ENCODE measurements at places on chromosomes 16 and 17.

DNA sequence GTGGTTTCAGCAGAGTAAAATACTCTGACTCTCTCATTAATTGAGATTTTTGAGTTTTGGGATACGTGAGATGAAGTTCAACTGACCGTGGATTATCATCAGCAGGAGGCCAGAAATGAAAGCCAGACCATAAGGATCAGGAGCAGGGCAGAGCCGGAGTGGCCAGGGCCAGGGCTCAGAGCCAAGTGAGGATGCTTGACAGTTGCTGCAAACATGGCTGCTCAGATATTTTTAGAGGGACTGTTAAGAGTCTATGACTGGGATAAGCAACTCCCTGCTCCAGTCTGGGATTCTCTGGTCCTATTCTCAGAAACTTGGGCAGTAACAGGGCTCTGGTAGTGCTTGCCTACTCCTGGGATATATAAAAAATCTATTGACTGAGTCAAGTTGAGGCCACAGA is 17.6 kb upstream of the CDH13 start:
- DNase-seq = no peak

GRCh38 chr16:11252482-11252931 is 3.5 kb downstream of the SOCS1 start:
- DNase-seq = no peak

GRCh38 chr17:82939621-82940135 is 99.9 kb upstream of the ZNF750 start:
- no peak for DNase-seq

- no peak for DNase-seq
These were observed 20.5 kb upstream of the HEXD start for GRCh38 chr17:82397449-82398335.

GRCh38 chr16:13437413-13437795 is 482.6 kb upstream of the ERCC4 start:
- no peak for DNase-seq

- DNase-seq = no peak
These were observed 5.5 kb downstream of the TIMM22 start for GRCh38 chr17:1002412-1002753.

DNA sequence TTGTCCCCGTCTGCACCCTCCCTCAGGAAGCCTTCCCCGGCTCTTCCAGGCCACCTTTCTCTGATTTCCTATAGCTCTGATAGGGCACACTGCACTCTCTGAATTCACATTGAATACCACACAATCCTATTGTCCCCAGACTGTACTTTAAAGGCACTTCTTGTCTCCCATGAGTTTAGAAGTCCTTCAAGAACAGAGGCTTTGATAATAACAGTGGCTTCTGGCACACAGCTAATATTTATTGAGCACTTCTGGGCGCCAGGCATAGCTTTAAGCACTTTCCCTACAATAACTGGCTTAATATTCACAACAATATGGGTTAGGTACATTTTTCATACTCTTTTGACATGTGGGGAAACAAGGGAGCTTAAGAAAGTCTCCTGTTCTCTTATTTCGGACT is 169.7 kb upstream of the IRX6 start:
- DNase-seq = no peak

GRCh38 chr17:64024215-64024654 is 3.8 kb upstream of the ICAM2 start:
- DNase-seq = no peak

GRCh38 chr17:82051776-82052637 is at the start of the genes GPS1 and RFNG:
GPS1 (plus strand) TSS chr17:82051898; CDS start chr17:82051932, 34 bp downstream.
RFNG (minus strand) TSS chr17:82051811; CDS start chr17:82051766, 45 bp downstream.
- peak; percentile 91 for DNase-seq

DNA sequence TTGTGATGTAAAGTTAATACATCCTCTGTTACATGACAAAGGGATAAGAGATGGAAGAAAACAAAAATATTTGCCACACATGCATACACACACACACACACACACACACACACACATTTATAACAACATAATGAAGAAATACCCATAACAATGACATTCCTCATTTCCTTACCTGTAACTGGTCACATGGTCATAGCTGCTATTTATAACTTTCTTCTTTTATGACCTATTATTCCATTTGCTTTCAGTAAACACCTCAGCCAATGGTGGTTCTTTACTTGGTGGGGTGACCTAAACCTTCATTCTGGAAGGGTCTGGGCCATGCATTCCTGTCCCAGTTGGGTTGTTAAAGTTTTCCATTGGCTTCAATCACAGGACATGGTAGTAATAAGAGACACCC is 5.3 kb downstream of the MT2A start:
- no peak for DNase-seq

GRCh38 chr16:23500212-23500861 is 10.0 kb downstream of the GGA2 start:
- no peak for DNase-seq

GRCh38 chr16:21088646-21089538 is 61.8 kb downstream of the DNAH3 start:
- DNase-seq = no peak

- no peak for DNase-seq
These were observed 125.3 kb upstream of the NACA2 start for GRCh38 chr17:61716225-61716829.

DNA sequence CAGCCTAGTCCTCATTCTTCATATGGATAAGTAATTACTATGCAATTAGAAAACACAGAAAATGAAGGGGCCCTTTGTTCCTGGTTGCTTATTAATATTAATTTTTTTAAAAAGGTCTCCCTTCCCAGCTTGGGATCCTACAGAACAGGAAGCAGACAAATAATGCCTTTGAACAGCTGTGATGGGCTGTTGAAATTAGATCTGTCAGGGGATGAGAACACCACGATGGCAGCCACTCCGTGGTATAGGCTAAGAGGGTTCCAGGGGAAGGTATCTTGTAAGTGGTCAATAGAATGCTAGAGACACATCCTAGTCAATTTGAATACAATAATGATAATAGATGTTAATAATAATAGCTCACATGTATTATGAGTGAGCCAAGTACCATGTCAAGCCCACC is 83.1 kb downstream of the CCDC182 start:
- DNase-seq = no peak

GRCh38 chr17:11324846-11325420 is 83.9 kb downstream of the SHISA6 start:
- DNase-seq = no peak

DNA sequence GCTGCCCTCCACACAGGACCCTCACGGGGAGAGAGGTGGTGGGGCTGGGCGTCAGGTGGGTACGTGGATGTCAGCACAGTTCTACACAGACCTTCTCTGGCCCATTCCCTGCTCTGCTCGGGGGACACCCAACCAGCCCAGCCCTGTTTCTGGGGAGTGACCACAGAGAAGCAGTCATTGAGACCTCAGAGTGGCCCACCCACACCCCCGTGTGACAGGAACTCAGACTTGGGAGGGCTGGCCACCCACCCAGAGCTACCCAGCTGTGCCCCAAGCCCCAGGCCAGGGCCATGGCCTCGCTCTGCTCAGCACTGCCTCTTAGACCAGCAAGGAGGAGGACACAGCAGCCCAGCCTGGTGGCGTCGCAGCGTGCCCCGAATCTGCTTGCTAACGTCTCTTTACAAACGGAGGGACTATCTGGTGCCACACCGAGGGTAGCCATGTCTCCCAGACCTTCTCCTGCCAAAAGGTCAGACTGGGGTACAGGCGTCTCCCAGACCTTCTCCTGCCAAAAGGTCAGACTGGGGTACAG is 77.7 kb downstream of the KLHDC4 start:
- no peak for DNase-seq

DNA sequence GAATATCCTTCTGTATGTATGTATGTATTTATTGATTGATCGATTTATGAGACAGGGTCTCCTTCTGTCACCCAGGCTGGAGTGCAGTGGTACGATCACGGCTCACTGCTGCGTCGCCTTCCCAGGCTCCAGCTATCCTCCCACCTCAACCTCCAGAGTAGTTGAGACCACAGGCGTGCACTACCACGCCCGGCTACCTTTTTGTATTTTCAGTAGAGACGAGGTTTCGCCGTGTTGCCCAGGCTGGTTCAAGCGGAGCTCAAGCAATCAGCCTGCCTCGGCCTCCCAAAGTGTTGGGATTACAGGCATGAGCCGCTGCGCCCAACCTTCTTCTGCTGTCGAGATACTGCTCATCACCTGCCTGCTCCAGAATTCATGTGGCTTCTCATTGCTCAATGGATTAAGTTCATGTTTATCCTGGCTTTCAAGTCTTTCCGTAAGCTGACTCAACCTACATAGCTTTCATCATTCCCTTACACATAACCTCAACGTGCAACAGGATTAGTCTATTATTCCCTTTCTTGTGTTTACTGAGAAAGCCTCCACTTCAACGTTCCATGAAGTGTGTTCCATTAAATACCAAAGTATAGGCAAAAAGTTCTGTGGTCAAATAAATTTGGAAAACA is 13.6 kb downstream of the TAC4 start:
- DNase-seq = no peak

DNA sequence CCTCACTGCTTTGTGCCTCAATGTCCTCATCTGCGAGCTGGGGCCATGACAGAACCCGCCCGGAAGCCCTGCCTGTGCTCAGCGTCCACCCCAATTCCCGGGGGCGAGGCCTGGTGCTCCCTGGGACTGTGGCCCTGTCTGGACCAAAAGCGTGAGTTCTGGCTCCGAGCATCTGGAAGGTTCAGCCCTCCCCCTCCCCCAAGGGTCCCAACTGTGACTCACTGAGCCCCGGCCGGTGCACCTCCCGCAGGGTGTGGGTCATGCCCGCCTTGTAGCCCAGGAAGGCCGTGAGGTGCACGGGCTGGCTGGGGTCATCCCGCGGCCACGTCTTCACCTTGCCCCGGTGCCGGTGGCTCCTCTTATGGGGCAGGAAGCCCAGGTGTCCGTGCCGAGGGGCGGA is 755 bp downstream of the RPL3L start:
- no peak for DNase-seq

DNA sequence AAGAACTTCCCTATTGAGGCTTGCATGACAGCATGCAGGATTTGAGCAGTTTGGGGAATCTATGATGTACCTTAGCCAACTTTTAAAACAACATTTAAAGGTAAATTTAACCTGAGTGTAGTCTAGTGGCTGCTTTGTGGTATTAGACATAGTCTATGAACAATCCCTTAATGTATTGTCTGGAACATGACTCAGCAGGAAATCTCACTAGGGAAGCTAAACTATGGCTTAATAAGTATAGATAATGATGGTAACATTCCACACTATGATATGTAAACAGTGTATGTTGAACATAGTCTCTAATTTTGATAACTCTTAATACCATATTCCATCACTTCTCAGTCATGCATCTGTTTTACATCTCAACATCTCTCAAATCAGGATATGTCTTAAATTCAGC is 52.1 kb upstream of the SLC12A3 start:
- no peak for DNase-seq

- DNase-seq = no peak
These were observed 239.5 kb downstream of the C16orf95 start for GRCh38 chr16:87077750-87078127.

DNA sequence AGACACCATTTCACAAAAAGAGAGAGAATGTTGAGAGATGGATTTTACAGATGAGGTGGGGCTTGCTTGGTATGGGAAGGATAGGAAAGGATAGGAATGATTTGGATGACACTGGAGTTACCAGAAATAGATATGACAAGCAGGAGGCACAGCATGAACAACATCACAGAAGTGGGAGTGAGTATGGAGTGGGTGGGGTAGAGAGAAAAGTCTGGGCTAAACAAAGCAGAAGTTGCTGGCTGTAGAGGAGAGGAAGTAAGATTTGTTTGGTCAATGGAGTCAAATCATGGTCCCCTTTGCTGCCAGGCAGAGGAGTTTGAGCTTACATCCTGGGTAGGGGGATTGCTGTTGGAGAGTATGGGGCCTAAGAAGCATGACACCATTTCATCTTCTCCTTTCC is 101.7 kb downstream of the VAT1L start:
- no peak for DNase-seq

DNA sequence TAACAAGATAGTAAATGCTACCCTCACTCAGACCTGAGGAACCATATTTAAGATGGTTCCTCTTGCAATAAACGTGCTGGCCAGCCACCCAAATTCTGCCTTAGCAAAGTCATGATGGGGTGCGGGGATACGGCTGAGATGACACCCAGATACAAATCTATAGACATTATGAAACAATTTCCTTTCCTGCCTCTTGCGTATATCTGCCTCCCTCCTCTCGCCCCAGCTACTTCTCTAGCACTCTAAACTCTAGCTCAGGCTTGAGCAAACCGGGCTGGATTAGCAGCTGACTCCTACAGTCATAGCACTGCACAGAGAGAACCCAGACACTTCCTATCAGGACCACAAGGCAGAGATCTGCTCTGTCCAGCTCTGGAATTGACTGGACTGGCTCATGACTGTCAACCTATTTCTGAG is 22.3 kb downstream of the CD300LF start:
- no peak for DNase-seq

- no peak for DNase-seq
These were observed 1.4 kb downstream of the SAP30BP start for GRCh38 chr17:75668489-75668888.

DNA sequence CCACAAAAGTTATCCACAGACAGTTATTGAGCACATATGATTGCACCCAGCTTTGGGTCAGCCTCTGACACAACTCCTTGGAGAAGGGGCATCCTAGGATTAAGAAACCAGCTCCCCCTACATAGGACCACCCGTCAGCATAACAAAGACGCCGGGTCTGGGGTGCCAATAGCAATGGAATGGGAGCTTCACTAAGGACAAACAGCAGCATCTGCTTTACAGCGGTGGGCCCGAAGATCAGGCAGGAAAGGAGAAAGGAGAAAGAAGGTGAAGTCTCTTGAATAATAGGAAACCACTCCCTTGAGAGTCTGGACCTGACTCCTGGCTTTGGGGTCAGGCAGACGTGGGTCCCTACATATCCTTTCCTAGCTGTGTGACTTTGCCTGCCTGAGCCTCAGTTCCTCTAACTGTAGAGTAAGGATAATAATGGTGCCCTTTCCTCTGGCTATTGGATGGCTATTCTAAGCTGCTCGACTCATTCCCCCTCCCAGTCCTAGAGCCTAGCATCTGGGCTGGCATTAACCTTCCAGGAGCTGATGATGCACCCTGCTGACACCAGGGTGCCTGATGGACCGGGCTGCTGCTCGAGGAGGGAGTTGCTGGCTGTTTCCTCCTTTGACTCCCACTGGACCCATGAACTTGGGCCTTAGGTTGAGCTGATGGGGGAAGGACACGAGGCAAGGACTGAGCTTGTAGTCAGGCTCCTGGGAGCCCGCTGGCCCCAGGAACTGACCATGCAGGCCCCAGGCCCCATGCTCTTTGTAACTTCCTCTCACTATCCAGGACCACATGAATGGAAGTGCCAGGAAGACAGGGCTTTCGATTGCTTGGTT is 94.2 kb downstream of the C16orf78 start:
- DNase-seq = no peak
